ENCODE measurements at places on chromosomes 1 and 21.

GRCh38 chr1:11664336-11665065 is 501 bp downstream of the FBXO6 start:
- DNase-seq, result no peak

GRCh38 chr1:197029749-197030148 is 37.3 kb downstream of the F13B start:
- no peak for DNase-seq

DNA sequence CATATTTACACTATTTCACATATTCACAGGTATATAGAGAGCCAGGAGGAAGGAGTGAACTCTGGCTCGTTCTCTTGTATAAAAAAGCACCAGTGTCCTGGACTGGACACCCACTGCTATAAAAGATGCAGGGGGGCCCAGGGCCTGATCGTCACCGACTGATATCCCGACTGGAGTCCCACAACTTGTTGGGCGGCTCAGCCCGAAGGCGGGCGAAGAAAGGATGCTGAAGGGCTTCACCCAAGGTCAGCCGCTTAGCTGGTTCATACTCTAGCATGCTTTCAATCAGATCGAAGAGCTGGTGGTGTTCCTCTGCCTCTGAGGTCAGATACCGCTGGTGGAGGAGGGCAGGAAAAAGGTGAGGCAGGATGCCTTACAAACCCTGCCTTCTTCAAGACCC is 907 bp upstream of the SCAMP3 start:
- DNase-seq, result no peak

DNA sequence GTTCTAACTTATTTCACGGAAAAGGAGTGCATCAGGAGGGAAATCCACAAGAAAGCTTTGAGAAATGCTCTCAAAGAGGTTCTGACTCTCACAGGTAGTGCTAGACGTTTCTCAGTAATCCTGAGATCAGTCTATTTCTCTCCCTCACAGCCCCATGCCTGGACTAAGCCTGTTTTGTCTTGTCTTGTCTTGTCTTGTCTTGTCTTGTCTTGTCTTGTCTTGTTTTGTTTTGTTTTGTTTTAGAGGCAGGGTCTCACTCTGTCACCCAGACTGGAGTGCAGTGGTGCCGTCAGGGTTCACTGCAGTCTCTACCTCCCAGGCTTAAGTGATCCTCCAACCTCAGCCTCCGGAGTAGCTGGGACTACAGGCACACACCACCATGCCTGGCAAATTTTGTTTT is 133.3 kb upstream of the SGIP1 start:
- no peak for DNase-seq

- no peak for DNase-seq
Observed at GRCh38 chr1:100611086-100611485, 73.1 kb downstream of the GPR88 start.

DNA sequence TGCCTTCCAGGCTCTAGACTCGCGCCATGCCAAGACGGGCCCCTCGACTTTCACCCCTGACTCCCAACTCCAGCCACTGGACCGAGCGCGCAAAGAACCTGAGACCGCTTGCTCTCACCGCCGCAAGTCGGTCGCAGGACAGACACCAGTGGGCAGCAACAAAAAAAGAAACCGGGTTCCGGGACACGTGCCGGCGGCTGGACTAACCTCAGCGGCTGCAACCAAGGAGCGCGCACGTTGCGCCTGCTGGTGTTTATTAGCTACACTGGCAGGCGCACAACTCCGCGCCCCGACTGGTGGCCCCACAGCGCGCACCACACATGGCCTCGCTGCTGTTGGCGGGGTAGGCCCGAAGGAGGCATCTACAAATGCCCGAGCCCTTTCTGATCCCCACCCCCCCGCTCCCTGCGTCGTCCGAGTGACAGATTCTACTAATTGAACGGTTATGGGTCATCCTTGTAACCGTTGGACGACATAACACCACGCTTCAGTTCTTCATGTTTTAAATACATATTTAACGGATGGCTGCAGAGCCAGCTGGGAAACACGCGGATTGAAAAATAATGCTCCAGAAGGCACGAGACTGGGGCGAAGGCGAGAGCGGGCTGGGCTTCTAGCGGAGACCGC is 2.0 kb upstream of the OLIG2 start:
- no peak for DNase-seq

- no peak for DNase-seq
Observed at GRCh38 chr1:48530727-48531351, 58.8 kb upstream of the SPATA6 start.

GRCh38 chr1:2796890-2797740 is 4.4 kb downstream of the TTC34 start:
- no peak for DNase-seq

GRCh38 chr1:226481133-226481532 is 67.4 kb upstream of the STUM start:
- no peak for DNase-seq

DNA sequence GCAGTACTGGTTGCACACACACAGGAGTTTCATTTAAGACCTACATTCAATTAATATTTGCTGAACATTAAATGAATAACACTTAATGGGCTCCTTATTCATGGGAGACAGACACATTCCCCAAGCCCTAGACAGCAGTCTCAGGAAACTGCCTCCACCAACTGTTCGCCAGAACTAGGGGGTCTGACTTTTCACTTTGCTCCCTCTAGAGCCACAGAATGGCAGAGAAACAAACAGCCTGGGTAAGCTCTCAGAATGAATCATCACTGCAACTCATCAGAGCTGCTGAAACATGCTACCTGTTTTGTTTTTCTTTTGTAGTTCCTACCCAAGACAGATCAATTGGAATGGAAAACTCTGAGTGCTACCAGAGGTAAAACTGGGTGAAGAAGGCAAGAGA is 31.7 kb downstream of the ELK4 start:
- DNase-seq, result no peak

GRCh38 chr1:15722836-15723532 is 13.1 kb upstream of the SLC25A34 start:
- DNase-seq, result no peak

DNA sequence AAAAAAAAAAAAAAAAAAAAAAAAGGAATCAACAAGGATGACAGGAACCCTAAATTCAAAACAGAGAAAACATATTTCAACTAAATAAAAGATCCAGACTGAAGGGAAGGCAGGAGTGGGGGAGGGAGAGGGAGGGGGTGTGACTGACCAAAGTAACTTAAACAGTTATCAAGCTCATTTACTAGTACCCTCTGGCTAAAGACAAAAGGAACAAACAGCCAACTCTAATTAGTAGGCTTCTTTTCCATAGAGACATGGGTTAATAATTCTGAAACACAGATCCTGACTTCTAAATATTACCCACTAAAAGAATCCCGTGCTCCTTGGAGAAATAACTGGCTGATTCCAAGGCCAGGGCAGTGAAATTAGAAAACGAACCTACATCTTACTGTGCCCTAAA is 23.8 kb downstream of the USP48 start:
- no peak for DNase-seq

DNA sequence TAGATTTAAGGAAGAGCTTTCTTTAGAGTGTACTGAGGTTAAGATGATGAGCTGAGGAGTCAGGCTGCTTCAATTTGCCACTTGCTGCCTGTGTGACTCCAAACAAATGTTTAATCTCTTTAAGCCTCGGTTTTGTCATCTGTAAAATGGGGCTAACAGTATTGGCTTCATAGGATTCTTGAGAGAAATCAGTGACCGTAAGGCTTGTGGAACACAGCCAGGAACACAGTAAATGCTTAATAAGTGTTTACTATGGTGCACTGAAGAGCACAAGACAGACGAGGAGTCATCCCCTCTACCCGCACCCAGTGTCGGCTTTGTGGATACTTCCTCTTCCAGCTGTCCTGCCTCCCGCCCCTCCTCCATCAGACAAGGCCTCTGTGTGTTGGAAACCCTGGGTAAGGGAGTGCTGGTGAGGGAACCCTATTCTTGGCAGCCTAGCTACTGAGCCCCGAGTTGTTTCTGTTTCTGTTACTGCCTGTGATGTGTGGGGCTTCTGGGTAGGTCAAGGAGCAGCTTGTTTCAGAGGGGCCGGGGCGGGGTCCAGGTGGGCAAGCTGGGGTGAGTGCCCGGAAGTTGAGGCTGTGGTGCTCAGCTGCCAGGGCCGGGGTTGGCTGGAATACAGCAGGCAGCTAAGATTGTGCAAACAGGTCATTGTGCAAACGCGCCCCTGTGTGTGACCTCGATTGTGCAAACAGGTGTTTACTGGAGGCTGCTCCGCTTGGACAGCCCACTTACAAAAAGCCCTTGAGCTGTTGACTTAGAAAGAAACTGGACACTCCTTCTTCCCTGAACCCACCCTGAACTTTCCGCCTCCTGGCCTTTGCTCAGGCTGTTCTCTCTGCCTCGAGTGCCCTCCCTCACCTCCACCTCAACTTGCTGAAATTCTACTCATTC is 4.0 kb upstream of the CSF3R start:
- DNase-seq, result no peak

GRCh38 chr1:176752505-176752904 is 289.5 kb downstream of the PAPPA2 start:
- no peak for DNase-seq

DNA sequence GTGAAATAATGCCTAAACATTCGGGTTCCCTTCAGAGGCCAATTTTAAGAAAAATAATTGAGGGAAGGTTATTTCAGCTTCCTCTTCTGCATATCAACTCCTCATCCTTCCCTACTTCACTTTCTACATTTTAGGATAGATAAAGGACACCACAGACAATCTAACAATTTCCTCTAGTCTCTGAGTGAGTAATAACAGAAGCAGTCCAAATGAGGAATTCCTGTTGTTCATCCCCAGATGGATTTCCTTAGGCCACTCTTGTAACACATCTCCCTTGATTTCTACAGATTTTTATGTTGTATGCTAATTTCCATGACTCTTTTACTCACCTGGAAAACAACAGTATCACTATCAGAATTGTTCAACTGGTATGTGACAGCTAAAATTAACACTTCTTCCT is 87.7 kb upstream of the LYPLAL1 start:
- no peak for DNase-seq

- no peak for DNase-seq
Observed at GRCh38 chr1:84971957-84972356, 25.0 kb downstream of the MCOLN2 start.

GRCh38 chr1:65323246-65323645 is 13.9 kb downstream of the DNAJC6 start:
- DNase-seq, result no peak

- no peak for DNase-seq
Observed at GRCh38 chr1:30275926-30276764, 447.2 kb downstream of the MATN1 start.

- DNase-seq, result no peak
Observed at GRCh38 chr1:98651116-98651632, 10.3 kb upstream of the SNX7 start.

- no peak for DNase-seq
Observed at GRCh38 chr1:59682396-59683080, 132.2 kb upstream of the HOOK1 start.

- DNase-seq, result no peak
Observed at GRCh38 chr1:208048904-208049303, 138.0 kb upstream of the CD34 start.

DNA sequence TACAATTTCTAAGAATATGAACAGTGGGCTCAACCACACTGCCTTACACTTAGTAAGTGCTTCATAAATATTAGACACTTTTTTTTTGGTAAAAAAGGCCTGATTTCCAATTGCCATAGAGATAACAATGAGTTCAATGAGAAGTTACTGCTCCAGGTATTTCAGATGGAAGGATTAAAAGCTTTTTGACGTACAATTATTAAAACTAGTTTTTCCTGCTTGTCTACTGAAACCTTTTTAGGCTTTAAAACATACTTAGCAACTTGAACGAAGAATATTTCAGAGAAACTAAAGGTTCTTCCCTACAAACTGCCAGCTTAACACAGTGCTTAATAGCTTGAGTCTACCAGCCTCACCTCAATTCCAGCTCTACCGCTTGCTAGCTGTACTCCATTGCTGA is 43.7 kb downstream of the TRIT1 start:
- no peak for DNase-seq

- no peak for DNase-seq
Observed at GRCh38 chr1:22252251-22252650, 109.4 kb upstream of the WNT4 start.

- DNase-seq, result no peak
Observed at GRCh38 chr1:226882187-226882586, 11.8 kb downstream of the PSEN2 start.

GRCh38 chr1:234608025-234608910 is 1.7 kb downstream of the IRF2BP2 start:
- peak; percentile 60 for DNase-seq

DNA sequence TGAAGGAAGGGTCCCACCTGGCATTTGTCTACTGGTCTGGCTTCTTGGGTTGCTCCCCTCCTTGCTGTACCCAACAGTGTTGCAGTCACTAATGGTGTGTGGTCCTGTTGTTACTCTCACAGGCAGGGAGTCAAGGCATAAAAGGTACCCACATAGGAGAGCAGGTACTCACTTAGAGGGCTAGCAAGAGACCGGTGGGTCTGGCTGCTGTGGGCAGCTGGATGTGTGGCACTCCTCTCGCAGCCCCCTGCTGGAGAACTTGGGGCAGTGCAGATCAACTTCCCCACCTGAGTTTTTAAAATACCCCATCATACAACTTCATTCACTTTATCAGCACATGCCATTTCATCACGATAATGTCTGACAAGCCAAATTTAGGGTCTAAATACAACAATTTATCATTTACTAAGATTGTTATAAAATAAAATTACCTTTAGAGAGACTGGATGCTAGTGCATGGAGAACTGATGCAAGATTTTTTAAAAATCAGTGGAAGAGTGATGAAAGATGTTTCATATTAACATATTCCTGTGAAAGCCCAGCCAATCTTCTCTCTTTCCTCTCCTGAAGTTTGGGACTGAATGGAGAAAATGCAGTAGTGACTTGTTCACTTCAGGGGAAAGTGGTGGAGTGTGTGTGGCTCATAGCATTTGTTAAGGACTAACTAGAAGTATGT is 42.8 kb downstream of the ACP6 start:
- DNase-seq, result no peak

- DNase-seq, result no peak
Observed at GRCh38 chr21:32868631-32869454, 97.3 kb upstream of the PAXBP1 start.

DNA sequence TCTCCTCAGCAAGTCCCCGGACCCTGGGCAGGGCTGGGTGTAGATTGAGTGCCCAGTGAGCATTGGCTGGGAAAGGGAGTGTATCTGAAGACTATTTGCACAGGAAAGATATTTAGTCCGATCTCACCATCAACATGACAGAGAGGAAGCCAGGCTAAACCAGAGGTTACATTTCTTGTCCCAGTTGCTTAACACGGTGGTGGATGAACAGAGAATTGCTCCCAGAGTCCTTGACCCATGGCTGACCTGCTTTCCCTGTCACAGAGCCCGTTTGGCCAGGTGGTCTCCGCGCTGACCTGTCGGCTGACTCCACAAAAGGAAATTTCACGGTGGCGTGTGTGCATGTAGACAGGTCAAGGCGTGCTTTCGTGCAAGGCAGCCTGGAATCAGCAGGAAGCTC is 83.5 kb downstream of the BEND5 start:
- no peak for DNase-seq

GRCh38 chr1:180281490-180281889 is 51.4 kb downstream of the LHX4 start:
- DNase-seq, result no peak

GRCh38 chr1:180268556-180269075 is 38.6 kb downstream of the LHX4 start:
- DNase-seq, result no peak

Data from stimulated activated CD8-positive, alpha-beta memory T cell treated with anti-CD3 and anti-CD28 coated beads, Interleukin-4, amount 100 ng/mL, for 1 hour (primary cell).